ENCODE measurements at places on chromosomes 1 and 21.

- no peak for DNase-seq
Measured at GRCh38 chr1:171220081-171220420, 28.2 kb upstream of the FMO1 start.

- peak; percentile 44 for DNase-seq
Measured at GRCh38 chr1:110554871-110555801, 36.2 kb upstream of the KCNA10 start.

DNA sequence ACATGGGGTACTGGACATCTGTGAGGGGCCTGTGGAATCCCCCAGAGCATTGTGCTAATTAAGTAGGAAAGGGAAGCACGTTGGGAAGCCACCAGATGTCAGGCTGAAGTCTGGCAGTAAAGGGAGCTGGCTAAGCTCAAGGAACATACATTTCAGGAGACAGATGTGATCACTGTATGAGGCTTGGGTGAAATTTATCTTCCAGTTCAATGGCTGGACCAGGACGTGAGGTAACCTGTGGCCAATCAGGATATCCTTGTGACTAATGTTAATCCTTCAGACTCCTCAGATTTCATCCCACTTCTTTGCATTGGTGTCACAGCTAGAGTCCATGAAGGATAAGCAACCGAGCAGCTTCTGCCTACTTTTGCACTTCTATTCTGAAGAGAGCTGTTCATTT lies 110.2 kb upstream of the APP start:
- DNase-seq = no peak

GRCh38 chr1:108120163-108120562 lies 80.0 kb downstream of the SLC25A24 start:
- no peak for DNase-seq

DNA sequence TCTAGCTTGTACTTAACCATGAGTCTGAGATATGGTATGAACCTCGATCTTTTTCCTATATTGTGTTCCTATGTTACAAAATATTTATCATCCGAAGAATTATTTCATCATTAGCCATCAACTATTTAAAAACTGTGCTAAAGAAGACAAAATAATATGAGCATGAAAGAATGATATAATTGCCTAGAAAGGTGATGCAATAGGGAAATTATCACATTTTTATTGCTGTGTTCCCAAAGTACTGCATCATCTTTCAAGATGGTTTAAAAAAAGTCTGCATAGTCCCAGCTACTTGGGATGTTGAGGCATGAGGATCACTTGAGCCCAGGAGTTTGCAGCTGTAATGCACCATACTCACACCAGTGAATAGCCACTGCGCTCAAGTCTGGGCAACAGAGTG lies 126.7 kb downstream of the APP start:
- DNase-seq = no peak

DNA sequence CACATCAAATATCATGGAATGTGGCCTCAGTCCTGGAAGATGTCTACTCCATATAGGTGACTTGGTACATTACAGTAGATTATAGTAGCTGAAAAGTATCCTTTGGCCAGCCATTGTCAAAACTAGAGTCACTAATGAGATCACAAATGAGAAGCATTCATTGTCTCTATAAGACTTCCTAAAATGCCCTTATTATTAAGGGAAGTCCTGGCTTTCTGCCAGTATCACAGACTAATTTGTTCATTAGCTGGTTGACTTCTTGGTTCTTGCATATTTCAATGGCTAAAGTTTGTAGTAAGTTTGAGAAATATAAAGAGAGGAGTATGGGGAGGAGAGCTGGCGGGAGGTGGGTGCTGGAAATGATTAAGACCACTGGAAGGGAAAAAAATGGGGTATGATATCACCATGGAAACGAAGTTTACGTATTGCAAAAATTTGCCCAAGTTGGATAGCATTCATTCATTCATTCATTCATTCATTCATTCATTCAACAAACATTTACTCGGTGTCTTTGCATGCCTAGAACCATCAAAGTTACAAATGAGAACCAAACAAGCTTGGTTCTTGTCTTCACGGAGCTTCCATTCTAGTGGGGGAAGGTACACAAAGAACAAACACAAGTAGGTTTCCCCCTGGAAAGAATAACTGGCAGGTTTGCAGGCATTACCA lies 11.7 kb upstream of the B3GALNT2 start:
- no peak for DNase-seq

GRCh38 chr1:98839840-98840239 lies 164.8 kb downstream of the PLPPR5 start:
- no peak for DNase-seq

- no peak for DNase-seq
Measured at GRCh38 chr1:156717351-156717750, 10.9 kb upstream of the METTL25B start.

DNA sequence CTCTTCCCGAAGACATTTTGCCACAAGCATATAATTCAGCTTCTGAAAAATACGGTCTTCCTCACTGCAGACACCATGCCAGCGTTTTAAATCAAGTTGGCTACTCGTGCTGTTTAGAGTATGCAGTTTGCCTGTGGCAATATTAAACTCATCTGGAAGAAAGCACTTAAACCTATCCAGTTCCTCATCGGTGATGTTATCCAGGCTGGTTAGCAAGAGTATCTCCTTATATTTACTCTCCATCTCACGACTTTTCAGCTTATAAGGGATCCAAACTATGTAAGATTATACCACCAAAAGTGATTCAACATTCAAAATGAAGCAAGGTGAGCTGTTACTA lies 9.7 kb upstream of the IFI16 start:
- no peak for DNase-seq

GRCh38 chr1:192272732-192273131 lies 44.1 kb upstream of the RGS21 start:
- no peak for DNase-seq

DNA sequence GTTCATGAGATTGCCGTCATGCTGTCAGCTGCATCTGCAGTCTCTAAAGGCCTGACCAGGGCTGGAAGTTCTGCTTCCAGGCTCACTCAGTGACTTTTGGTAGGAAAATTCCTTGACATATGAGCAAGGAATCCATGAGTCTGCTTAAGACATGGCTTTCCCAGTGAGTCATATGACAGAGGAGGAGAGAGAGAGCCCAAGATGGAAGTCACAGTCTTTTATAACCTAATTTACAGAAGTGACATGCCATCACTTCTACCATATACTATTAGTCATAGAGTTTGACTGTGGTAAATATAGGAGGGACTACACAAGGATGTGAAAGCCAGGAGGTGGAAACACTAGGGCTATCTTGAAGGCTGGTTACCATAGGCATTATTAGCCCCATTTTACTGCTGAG lies 115.2 kb downstream of the ROR1 start:
- DNase-seq = no peak

GRCh38 chr1:183306317-183307042 lies 111.7 kb downstream of the NMNAT2 start:
- DNase-seq = no peak

DNA sequence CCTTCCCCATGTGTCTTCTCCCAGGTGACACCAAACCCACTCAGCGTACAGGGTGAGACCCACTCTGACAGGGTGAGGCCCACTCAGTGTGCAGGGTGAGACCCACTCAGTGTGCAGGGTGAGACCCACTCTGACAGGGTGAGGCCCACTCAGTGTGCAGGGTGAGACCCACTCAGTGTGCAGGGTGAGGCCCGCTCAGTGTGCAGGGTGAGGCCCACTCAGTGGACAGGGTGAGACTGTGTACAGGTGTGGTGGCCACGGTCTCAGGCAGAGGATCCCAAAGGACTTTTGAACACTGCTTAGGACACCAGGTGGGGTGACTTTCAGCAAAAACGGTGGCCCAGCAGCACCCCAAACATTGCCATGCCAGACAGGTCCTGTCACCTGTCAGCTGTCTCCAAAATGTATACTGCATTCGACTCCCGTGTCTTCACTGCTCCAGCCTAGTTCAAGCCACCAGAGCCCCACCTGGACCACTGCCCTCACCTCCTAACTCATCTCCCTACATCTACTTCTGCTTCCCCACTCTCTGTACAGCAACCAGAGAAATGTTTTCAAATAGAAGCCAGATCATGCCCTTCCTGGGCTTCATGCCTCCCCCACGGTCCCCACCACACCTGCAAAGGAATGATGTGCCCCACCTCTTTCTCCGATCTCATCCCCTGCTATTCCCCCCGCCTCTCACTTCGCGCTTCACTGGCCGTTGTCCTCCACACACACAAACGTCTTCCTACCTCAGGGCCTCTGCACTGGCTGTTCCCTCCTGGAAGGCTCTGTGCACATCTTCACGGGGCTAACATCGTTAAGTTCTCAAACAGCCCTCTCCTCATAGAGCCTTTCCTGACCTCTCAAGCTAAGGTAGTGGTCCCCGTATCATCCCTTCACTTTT lies 52.1 kb downstream of the ACBD3 start:
- no peak for DNase-seq

DNA sequence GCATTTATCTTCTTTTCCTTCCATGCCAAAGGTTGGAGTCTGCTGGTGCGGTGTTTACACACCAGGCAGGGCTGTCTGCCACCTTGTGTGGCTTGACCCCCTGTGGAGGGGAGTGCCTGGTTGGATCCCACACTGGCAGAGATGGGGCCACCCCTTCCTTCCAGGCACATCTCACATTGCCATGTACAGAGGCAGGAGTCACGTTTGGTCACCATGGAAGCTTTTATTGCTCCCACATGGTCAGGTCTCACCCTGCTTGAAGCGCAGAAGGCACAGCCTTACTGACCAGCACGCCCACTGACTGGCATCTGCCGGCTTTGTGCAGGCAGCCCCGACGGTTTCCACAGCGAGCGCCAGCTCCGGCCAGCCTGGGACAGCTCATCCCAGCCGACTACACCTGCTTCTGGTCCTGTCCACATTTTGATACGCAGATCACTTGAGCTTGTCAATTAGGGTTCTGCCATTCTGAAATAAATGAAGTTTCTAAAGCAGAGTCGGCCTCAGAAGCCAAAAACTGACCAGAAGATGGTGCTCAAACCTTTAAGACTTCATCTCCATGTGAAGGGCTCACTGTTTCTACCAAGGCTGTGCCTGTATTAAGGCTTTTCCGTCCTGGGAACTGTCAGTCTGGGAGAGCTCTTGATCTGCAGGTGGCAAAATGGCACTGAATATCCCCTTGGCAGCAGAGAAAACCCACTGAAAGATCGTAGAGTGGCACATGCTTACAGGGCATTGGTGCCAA lies 35.6 kb upstream of the EPHA8 start:
- DNase-seq = no peak

- no peak for DNase-seq
Measured at GRCh38 chr1:153251562-153251961, 7.9 kb upstream of the LORICRIN start.

DNA sequence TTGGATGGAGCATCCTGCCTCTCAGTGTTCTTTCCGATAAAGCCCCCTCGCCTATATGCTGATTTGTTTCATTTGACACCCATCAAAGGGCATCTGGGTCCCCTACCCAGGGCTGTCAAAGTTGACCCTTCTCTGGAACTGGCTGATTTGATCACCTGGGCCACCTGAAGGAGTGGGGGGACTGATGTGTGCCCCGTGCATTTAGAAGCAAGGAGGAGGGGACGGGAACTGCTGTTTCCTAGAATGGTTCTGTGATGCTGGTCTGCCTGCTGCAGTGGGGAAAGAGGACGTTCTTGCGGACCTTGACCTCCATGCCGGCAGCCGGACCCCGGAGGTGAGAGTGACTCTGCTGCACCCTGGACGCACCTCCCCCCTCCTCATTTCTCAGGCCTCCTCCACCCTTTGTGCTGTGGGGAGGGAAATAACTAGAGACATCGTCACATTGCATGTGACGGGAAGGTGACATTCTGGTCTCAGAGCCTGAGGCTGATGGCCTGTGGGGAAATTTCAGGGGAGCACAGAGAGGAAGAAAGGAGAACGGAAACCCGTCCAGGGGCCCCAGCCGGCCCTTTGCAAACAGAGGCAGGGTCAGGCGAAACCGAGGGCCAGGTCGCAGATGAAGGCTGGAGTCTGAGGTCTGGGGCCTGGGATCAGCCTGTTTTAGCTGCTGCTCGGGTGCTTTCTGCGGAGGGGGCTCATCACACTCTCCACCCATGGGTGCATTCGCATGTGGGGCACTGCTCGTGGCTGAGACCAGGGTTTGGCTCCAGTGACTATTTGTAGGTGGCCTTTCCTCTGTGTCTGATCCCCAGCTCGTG lies 25.7 kb downstream of the CRYAA start:
- no peak for DNase-seq

Data from stimulated activated CD8-positive, alpha-beta memory T cell treated with anti-CD3 and anti-CD28 coated beads, Interleukin-2, amount 100 ng/mL, for 1 hour (primary cell).